ENCODE measurements at places on chromosomes 11 and 22. TPM values are rescaled to one million over a fixed set of nuclear protein-coding genes. Genes with fewer than 3 reads are reported as not detected.
A peak's percentile ranks its signal among the peaks of the same experiment; 100 is the strongest.

DNA sequence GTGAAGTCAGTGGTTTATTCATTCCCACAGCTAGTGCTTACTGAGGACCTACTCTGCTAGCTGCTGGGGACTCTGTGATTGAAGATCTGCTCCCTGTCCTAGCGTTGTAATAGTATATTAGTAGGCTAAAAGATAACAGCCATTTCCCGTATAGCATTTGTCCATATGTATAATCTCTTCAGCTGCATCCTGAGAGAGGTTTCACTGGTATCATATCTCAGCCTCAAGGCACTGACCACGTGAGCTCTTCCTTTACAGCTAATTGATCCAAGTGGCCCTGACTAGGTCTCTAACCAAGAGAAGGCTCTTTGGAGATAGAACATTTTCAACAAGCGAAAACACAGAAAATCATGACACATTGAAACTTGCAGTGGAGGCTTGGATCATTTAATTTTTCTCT lies 110.2 kb downstream of the APIP start:
- DNase-seq = no peak

- no peak for DNase-seq
Observed at GRCh38 chr11:63448646-63449045, 42.3 kb downstream of the PLAAT5 start.

HORMAD2 gene
- not detected for polyA plus RNA-seq

GRCh38 chr11:119641983-119642745 lies 86.8 kb downstream of the NECTIN1 start:
- DNase-seq = peak; percentile 20

DNA sequence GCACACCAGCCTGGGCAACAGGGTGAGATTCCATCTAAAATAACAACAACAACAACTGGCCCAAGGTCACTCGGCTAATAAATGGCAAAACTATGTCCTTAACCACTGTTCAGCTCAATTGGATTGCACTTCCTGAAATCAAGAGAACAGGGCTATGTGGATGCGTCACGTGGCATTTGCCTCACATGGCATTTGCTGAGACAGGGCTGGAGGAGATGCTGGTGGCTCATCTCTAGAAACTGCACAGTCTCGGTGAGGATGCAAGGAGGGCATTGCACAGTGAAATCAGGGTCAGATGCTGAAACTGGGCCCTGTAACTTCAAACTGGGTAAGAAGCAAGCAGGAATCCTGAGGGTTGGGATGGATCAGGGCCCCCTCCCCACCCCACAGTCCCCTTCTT lies 171.9 kb downstream of the BUD13 start:
- DNase-seq = no peak

VWCE gene
- polyA plus RNA-seq = 0.68 TPM

- DNase-seq = no peak
Observed at GRCh38 chr11:65576232-65576866, 496 bp downstream of the EHBP1L1 start.

GRCh38 chr22:32587449-32587848 lies 112.8 kb downstream of the FBXO7 start:
- DNase-seq = no peak

GRCh38 chr11:122313581-122313980 lies 197.6 kb upstream of the BLID start:
- DNase-seq = no peak

DNA sequence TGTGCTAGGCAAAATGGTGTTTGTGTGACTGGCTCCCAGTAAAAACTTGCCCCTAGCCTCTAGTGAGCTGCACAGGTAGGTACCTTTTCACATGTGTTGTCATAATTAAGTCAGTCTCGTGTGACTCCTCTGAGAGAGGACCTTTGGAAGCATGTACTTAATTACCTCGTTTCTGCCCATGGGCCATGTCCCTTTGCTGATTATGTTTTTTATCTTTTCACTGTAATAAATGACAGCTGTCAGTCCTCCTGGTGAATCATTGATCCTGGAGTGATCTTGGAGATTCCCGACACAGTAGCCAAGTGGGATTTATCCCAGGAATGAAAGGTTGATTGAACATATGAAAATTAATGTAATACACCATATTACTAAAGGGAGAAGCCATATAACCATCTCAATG lies 12.5 kb upstream of the CLNS1A start:
- no peak for DNase-seq

CUL5 gene
- 16.7 TPM for polyA plus RNA-seq

GAL gene
- polyA plus RNA-seq = 6.3 TPM

- DNase-seq = no peak
Observed at GRCh38 chr11:7332451-7332850, 80.7 kb downstream of the SYT9 start.

THYN1 gene
- 58.7 TPM for polyA plus RNA-seq

DNA sequence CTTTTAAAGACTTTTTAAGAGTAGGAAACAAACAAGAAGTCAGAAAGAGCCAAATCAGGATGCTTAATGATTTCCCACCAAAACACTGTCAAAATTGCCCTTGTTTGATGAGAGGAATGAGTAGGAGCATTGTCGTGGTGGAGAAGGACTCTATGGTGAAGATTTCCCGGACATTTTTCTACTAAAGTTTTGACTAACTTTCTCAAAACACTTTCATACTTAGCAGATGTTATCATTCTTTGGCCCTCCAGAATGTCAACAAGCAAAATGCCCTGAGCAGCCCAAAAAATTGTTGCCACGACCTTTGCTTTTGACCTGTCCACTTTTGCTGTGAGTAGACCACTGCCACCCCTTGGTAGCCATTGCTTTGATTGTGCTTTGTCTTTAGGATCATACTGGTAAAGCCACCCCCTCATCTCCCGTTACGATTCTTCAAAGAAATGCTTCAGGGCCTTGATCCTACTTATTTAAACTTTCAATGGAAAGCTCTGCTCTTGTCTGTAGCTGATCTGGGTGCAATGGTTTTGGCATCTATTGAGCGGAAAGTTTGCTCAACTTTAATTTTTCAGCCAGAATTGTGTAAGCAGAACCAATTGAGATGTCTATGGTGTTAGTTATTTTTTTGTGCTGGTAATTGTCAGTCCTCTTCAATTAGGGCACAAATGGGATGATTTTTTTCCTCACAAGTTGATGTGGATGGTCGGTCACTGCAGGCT lies 67.2 kb downstream of the ADM start:
- DNase-seq = no peak

NXPE2 gene
- not detected for polyA plus RNA-seq

DNA sequence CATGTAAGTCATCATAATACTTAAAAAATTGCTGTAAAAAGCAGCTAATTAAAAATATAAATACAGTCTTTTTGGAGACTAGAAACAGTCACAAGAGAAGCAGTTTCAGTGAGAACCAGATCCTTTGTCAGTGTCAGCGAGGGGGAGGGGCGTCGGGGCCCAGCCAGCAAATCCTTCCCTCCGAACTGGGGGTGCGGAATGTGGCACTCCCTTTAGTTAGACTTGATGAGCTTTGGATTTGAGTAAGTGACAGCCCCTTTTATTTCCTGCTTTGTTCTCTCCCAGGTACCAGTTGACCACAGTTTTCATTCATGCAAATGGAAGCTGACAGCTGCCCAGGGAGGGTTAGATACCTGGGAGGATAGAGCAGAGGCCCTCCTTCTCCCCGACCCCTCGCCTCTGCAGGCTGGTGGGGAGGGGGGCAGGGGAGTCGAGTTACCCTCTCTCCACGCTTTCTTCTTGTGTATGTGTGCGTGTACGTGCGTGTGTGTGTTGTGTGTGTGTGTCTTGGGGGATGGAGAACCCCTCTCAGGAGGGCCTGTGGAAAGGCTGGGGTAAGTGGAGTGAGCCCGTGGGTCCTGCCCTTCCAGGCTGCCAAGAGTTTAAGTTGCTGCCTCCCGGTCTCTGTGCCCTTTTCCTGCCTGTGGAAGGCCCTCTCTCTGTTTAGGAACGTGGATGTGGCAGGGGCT lies 38.3 kb downstream of the PTPRJ start:
- DNase-seq = no peak

DNA sequence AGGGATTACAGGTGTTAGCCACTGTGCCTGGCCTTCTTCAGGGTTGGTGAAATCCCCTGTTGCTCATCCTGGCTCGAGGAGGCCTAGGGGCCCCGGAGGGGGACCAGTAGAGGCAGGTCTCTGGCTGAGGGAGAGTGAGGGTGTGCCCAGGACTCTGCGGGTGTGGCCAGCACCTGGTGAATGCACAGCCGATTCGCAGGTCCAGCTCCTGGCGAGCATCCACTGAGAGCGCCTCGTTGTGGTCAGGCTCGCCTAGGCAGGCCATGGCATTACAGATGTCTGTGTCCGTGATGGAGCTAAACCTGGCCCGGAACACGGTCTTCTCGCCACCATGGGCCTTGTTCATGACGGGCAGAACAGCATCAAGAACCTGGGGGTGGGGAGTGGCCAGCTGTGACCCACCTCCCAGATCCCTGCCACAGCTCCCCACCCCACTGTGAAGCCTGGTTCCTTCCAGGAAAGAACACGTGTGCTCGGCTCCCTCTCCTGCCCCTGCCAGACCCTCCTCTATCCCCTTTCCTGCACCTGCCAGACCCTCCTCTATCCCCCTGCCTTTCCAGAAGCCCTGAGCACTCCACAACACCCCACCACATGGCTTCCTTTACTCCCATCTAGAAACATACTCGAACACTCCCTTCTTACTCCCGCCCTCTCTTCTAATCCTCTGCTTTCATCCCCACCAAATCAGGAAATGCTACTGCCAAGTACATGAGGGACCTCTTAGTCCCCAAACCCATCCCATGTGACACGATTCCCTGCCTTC lies 12.4 kb downstream of the TOP3B start:
- no peak for DNase-seq

GRCh38 chr11:27196203-27196897 lies 155.7 kb downstream of the BBOX1 start:
- peak; percentile 91 for DNase-seq

CCDC87 gene
- 0.11 TPM for polyA plus RNA-seq

- no peak for DNase-seq
Observed at GRCh38 chr22:46380581-46380980, 45.1 kb downstream of the TRMU start.
